T-helper 17 cell (primary cell): ENCODE measurements at places on chromosomes 4 and X.

GRCh38 chr4:152064282-152064681 is 303.5 kb upstream of the GATB start:
- no peak for DNase-seq

DNA sequence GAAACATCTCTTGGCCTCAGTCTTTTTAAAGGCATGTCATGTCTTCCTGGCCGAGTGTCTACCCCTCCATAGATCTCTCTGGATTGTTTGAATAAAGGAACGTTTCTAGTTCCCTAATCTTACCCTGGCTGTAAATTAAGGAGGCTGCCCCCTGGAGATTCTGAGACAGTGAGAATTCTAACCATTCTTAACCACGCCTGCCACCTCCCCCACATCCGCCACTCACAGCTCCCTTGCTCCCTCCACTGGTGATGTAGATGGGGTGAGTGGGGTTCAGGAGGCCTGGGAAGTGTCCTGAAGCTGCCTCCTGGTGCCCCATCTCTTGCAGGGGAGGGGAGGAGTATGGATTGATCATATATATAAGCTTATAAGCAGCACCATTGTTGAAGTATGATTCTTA is 48.0 kb upstream of the TRIM2 start:
- DNase-seq = peak; percentile 11

- DNase-seq = no peak
Measured at GRCh38 chr4:7384929-7385890, 49.5 kb downstream of the PSAPL1 start.

GRCh38 chrX:109958266-109958665 is 44.6 kb upstream of the TMEM164 start:
- DNase-seq = no peak

- DNase-seq = no peak
Measured at GRCh38 chr4:104421566-104421965, 73.1 kb downstream of the CXXC4 start.

- no peak for DNase-seq
Measured at GRCh38 chr4:179817317-179817716, 2375.1 kb upstream of the AGA start.

DNA sequence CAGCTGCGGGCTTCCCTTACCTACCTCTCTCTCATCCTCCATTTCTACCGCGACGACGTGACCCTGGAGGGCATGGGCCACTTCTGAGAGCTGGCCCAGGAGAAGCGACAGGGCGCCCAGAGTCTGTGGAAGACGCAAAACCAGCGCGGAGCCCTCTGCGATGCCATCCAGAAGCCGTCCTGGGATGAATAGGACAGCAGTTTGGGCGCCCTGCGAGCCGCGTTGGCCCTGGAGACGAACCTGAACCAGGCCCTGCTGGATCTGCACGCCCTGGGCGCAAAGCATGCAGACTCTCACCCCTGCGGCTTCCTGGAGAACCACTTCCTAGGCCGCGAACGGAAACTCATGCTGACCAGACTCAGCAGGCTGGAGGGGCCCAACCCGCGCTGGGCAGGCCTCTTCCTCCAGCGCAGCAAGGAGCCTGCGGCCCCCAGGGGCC is 52.7 kb upstream of the TMPRSS11F start:
- DNase-seq = no peak

DNA sequence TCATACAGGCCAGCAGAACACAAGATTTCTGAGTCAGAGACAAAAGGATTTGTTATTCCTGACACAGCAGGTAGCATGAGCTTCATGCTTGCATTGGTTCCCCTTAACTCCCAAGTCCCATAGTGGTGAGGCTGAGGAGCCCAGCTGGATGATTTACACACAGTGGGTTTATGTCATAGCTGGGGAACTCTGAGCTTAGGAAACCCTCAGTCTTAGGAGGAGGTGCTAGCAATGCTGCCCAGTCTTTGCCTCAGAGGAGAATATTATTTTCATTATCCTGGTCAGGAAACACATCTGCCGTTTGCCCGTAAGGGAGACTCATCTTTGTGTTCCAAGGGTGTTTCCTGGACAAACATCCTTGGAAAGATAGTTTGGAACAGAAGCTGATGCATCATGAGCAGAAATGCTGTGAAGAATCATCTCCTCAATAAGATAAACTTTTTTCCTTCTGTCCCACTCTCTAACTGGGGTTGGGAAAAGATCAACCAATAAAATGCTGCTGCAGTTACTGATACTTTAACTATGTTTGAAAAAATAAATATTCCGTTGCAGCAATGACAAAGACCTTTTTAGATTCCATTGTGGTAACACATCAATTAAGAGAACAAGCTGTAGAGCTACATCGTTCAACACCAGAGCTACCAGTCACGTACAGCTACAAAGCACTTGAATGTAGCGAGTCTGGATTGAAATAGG is 146.8 kb downstream of the DCLK2 start:
- no peak for DNase-seq

GRCh38 chr4:139530833-139531427 is 25.1 kb downstream of the SETD7 start:
- DNase-seq = peak; percentile 59

GRCh38 chrX:124098089-124098488 is 136.6 kb downstream of the STAG2 start:
- no peak for DNase-seq

DNA sequence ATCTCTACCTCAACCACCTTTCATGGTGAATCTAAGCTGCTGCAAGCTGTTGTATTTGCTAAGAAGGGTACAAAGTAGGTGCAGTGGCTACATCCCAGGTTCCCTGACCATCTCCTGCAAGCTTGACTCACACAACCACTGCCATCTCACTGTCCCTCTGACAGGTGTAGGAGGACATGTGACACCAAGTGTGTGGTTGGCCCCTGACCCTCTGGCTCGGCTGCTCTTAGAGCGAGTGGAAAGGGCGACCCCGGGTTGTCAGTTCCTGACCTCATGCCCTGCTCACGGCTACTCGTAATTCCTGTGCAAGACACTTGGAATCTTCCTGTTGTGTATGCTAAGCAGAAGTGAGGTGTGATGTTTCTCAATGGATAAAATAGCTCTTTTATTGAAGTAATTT is 184.4 kb downstream of the DCLK2 start:
- DNase-seq = no peak

DNA sequence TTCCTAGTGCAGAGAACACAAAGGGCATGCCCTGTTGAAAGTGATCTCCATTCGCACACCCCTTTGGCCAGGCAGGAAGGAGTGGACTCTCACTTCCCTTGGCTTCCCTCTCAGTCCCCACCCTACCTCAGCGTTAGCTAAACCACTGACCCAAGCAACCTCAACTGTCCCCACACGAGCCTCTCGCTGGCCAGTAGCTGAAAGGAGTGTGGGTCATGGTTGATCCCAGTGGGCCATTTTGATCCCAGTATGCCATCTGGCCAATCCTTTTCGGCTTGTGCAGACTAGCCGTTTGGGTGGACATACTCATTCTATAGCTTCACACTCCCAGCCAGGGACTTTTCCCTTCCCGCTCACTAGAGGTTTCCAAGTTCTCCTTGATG is 24.4 kb upstream of the BCORL1 start:
- DNase-seq = no peak

DNA sequence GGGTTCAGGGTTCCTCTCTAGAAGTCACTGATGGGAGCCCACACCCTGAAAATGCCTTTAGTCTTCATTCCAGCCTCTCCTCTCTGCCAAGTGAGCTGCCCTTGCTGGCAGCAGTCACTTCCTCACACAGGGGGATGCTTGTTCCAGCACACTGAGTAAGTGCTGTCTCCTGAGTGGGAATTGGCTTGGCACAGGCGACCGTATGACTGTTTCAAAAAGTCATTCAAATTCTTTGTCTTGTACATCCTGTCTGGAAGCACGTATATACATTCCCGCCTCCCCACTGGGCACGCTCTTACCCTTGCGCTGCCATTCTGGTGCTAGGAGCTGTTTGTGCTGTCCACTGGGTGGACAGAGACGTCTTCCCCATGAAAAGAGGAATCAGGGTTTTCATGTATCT is 40.2 kb upstream of the CD99 start:
- DNase-seq = no peak

DNA sequence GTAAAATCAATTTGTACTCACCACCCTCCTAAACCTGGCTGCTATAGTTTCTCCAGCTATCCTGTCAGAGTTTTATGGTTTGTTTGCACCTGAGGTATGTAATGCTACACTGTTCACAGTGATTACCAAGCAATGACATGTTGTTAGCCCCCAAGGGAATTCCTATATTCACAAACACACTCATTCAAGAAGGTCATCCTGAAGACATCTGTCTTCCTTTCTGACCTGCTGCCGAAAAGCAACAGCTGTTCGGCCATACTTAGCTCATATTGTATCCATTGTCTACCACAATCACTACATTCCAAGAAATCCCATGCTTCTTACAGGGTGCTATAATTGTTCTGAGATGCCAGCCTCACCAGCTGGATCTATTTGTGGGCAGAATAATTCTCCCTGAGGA is 160.1 kb upstream of the GYPA start:
- DNase-seq = no peak

GRCh38 chrX:38220415-38221390 is at the start of gene SRPX:
Gene SRPX (minus strand): TSS chrX:38220871. CDS start chrX:38220792, 79 bp downstream.
- no peak for DNase-seq

GRCh38 chr4:83232082-83232481 is 52.5 kb downstream of the COQ2 start:
- no peak for DNase-seq

GRCh38 chrX:65707151-65707550 is 39.7 kb downstream of the MSN start:
- no peak for DNase-seq

GRCh38 chr4:77854431-77855111 is 8.1 kb upstream of the MRPL1 start:
- no peak for DNase-seq

GRCh38 chr4:79748835-79749234 is 324.2 kb downstream of the ANTXR2 start:
- no peak for DNase-seq
